ENCODE measurements at places on chromosomes 5 and 9.

- DNase-seq = no peak
These were observed 298.4 kb upstream of the SEMA6A start for GRCh38 chr5:116872986-116873385.

GRCh38 chr9:138053996-138054752, 176.6 kb downstream of the CACNA1B start:
- no peak for DNase-seq

DNA sequence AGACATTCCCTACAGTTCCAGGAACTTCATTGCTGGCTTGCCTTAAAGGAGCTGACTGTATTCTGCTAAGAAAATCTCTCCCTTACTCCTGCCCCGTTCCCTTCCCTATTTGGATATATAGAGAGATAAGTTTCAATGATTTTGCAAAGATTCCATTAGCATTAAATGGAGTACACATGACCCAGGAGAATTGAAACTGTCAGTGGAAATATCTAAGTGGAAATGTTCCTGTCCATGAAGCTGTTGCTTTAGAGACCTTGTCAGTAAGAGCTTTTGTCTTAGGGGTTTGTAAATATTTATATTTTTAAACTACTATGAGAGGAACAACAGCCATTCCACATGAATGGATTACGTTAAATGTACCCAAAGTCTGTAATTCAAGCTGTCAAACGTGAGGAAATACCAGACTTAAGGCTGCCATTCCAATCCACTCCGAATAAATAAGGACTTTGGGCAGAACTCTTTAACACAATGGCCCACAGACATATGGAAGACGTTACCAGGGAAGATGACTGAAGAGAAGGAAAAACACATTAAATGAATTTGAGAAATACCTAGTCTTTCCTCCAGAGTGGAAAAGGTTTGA, 387.1 kb upstream of the PAPPA start:
- no peak for DNase-seq

DNA sequence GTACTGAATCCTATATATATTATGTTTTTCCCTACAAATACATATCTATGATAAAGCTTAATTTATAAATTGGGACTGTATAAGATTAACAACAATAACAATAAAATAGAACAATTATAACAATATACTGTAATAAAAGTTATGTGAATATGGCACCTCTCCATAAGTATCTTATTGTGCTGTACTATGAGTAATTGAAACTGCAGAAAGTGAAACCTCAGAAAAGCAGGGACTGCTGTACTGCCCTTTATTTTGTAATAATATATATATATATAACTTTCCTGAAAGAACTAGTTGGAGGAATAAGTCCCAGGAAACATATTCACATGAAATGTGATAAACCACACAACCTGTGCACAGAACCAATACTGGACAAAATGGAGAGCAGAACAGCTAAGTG, 77.3 kb downstream of the PAM start:
- no peak for DNase-seq

- no peak for DNase-seq
These were observed 14.2 kb upstream of the LVRN start for GRCh38 chr5:115948091-115948534.

DNA sequence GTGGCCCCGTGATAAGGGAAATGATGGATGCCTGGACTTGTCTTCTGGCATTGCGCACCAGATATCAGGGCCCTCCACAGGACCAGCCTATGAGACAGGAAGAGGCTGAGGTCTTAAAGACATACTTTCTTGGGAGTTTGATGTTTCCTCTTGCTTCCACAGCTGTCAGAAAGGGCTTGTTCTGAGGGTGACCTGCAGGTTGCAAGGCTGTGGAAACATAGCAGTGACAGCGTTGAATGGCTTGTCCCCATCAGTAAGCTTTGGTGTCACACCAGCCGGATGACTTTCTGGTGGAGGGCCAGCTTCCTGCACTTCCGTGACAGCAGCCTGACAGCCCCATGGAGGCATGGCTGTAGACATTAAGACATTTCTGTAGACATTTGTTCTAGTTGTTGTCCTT, 143.2 kb downstream of the C9orf152 start:
- DNase-seq = peak; percentile 36
